Inflammatory macrophage (primary cell): ENCODE measurements at places on chromosomes 1 and 21.

DNA sequence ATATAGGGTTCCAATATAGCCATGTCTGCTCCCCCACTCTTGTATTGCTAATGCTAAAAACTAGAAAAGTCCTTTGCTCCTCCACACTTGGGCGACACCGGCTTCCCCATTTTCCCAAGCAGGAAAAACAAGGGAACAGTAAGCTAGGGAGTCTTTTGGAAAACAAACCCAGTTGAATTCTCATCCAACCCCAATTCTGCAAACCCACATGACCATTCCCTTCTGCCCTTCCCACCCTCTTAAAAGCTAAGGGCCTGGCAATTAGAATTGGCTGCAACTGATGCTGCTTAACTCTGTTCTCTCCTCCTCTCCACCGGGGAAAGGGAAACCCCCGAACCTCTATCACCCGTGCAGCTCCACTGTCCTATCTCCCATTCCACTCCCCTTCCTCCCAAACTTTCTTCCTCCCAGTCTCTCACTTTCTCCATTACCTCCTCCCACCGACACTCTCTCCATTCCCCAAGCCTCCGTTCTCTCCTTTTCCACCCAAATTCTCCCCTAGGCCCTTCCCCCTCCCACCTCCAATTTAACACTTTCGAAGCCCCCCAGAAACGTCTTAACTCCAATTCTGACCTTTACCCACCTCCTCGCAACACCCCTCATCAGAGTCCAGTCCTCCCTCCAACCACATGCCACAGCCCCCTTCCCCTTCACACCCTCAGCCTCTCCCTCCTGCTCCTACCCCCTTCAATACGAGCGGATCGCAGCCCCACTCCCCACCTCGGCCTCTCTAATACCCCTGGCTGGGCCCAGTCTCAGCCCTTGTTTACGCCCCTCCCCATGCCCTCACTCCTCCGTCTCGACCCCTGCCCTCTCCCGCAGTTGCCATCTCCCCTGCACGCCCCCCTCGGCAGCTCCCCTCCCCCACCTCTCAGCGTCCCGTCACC, 701 bp downstream of the DEDD start:
- no peak for DNase-seq

DNA sequence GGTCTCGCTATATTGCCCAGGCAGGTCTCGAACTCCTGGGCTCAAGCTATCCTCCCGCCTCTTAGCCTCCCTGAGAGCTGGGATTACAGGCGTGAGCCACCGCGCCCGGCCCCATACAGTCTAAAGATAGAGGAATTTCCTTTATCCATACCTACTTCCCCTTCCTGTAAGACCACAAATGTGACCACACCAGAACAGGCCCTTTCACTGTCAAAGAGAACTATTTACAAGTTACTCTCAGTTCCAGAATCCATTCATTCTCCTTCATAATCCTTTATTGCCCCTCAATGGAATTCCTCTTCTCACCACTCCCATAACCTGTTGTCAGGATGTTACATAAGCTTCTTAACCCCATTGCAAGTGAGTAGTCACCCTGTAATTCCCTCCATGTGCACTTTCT, 26.3 kb upstream of the SLC5A9 start:
- DNase-seq = peak; percentile 25

GRCh38 chr1:206471415-206471801, 1.1 kb downstream of the IKBKE start:
- DNase-seq = no peak

DNA sequence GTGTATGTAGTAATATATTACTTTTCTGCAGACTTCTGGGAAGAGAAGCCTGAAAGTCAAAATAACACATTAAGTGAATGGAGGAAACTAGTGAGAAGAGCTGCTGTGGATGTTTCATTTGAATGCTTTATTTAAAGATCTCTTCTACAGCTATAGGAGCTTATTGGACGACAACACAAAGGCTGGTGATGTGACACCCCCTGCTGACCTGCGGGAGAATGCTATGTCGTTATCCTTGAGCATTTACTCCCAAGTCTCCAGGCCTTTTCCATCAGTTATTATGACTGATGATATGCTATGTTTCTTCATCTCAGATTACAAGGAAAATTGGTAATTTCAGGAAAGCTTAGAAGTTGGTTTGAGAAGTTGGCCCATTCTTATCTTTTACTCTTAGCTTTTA, 22.3 kb upstream of the PLA2G4A start:
- DNase-seq = no peak

DNA sequence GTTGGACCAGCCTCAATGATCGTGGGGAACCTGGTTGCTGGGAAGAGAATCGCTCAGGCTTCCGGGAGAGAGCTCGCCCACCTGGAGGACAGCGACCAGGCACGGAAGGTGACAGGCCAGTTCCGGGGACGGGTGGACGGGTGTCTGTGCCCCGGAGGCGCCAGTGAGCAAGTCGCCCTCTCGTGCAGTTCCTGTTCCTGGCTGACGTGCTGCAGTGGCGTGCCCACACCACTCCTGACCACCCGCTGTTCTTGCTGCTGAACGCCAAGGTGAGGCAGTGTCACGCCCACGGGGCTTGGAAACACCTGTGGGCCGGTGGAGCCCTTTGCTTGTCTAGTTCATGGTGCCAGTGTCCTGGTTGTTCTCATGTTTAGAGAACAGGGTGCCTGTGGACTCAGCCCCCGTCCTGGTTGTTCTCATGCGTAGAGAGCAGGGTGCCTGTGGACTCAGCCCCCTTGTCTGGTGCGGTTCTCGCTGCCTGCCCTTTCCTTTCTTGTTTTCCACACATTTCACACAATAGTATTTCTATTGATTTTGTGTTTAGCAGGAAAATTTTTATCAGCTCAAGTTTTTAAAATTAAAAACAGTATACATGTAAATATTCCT, 53.1 kb downstream of the S100B start:
- DNase-seq = peak; percentile 60

DNA sequence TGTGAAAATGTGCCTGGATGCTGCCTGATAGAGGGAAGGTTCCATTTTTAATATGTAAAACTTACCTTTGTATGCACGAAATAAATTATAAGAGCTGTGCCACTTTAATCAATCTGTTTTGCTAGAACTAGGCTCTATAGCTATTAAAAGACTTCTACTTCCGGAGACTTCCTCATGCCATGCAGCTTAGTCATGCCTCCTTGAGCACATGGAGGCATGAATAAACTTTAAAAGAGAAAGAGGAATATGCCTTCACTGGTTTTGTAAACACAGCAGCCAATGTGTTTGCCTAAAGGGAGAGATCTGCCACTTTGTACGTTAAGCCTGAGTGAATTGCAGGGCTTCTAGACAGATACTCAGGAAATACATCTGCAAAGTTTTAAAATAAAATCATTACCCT, 604.6 kb downstream of the LRRIQ3 start:
- peak; percentile 70 for DNase-seq

GRCh38 chr1:173963477-173963876, 46.4 kb upstream of the SERPINC1 start:
- no peak for DNase-seq

- DNase-seq = no peak
Measured at GRCh38 chr1:234310460-234310817, 62.8 kb upstream of the COA6 start.

GRCh38 chr1:155251566-155251965, 3.7 kb downstream of the ENTREP3 start:
- DNase-seq = no peak

DNA sequence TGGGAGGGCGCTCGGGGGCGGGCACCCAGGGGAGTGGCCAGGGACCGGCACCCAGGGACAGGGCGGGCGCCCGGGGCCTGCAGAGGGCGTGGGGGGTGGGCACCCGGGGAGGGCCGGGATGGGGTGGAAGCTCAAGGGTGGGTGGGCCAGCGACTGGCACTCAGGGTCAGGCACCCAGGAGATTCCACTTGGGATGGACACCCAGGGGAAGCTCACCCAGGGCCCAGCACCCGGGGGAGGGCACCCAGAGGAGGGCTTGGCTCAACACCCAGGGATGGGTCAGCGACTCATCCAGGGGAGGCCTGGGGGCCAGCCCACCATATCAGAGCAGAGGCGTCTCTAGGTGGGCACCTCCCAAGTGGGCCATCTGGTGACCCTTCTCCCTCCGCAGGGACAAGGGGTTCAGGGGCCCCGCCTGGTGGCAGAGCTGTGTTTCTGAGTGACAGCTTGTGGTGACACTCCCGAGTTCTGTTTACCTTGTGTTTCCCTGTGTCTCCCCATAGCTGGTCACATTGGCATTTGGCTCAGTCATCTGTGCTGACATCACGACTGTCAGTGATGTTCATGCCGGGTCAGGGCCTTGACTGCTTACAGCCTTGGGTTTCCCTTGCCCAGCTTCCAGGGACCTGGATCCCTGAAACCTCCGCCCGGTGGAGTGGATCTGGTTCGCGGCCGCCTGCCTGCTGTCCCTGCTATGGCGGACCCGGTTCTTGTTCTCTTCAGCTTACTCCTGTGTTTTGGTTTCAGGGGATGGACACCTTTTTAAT, 749 bp downstream of the IBA57 start:
- peak; percentile 64 for DNase-seq

- DNase-seq = no peak
Measured at GRCh38 chr1:51423073-51423821, 92.9 kb upstream of the TTC39A start.

DNA sequence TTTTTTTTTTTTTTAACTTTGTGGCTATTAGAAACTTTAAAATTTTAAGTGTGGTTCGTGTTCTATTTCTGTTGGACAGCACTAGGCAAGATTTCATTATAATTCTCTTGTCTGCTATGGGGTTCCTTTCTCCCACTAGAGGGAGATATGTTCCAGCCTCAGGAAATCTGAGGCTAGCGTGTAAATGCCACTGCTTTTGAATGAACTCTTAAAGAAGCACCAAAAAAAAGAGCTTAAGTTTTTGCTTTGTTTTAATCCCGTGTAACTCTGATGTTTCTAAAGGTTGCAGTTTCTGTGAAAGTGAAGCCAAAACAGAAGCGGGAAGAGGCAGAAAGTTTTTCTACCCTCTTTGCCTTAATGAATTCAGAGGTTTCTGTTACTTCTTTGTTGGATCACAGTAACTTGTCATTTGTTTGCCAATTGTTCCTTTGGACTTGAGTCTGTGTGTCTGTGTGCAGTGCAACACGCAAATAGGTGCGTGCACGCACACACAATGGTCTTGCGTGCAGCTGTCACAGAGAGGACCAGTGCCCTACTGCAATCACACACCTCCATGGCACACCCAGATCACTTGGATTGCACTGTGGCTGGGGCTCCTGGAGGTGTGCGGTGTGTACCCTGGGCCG, 32.3 kb downstream of the HHAT start:
- DNase-seq = peak; percentile 38

DNA sequence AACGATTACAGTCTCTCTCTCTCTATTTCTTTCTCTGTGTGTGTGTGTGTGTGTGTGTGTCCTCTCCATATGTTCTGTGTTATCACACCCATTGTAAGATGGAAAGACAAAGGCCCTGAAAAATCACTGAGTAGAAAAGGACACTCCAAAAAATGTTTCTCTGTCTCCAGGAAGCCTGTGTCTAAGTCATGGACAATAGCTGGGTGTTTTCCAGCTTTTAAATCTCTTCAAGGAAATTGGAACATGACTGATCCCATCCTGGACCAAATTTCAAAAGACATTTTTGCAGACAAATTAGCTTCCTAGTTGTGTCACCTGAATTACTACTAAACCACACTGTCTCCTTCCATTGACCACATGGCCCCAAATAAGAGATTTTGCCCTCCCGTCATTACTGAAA, 31.0 kb upstream of the LMX1A start:
- DNase-seq = no peak

DNA sequence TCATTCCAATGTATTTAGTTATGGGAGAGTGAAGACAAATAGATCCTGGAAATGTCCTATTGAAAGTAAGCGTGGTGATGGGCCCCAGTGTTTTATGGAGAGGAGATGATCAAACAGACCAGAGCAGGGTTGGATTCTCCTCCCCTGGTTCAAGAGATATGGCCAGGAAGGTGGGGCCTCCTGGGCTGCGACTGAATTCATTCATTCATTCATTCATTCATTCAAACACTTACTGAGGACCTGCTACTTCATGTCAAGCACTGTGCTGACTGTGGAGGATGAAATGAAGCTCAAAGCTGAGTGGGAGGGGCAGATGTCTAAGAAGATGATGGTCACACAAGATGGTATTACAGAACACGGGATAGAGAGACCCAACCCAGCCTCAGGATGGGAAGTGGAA, 71.5 kb upstream of the TNR start:
- DNase-seq = no peak

GRCh38 chr1:94090761-94091160, 30.2 kb downstream of the ABCA4 start:
- no peak for DNase-seq

- DNase-seq = no peak
Measured at GRCh38 chr1:180192172-180192571, 37.5 kb downstream of the QSOX1 start.

DNA sequence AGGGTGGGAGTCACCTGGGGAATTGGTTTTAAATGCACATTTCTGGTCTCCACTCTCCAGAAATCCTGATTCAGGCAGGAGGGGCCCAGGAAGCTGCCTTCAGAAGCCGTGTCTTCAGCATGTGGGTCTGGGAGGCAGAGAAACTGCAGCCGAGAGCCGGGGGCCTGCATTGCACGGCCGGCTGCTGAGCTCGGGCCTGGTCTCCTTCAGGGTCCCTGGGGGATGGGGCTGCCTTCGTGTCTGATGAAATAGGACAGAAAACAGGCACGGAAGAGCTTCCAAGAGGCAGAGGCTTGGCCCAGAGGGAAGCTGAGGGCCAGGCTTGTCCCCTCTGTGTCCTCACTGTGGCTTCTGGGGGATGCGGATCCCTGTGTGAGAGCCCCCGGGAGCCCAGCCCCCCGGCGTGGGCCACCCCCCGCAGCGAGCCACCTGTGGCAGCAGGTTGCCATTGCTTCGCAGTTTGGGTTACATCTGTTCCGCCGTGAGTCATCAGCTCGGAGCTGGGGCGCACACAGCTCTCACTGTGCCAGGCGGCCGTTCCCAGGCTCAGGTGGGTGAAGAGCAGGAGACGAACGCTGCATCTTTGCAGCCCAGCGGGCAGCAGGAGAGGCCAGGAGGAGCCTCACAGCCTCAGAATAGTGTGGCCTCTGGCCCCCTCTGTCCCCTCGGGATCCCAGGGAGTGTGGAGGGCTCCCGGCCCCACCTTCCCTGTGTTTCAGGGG, 72.4 kb downstream of the AJAP1 start:
- no peak for DNase-seq

DNA sequence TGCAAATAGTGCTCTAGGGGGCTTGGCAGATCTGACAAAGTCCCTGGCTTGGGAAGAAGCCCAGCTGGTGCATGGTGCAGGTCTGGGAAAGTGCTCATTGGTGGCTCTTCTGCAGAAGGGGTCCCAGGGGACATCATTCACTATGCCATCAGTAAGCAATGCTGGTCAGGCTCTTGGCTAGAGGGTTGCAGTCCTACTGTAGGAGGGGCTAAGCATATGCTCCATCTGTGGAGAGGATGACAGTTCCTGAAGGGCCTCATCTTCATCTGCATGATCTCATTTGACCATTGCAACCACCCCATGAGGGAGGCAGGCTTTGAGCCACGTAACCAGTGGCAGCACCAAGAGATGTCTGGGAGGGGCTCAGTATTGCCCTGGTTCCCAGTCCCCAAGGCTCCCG, 31.5 kb upstream of the VASH2 start:
- no peak for DNase-seq

GRCh38 chr1:60935599-60936110, 146.7 kb upstream of the NFIA start:
- no peak for DNase-seq

GRCh38 chr1:87334351-87335174, 5.9 kb downstream of the LMO4 start:
- no peak for DNase-seq
